Esophagus squamous epithelium (tissue), 5 donors: ENCODE measurements at places on chromosomes 5 and 9. TPM values are rescaled to one million over a fixed set of nuclear protein-coding genes. Genes with fewer than 3 reads are reported as not detected.

DNA sequence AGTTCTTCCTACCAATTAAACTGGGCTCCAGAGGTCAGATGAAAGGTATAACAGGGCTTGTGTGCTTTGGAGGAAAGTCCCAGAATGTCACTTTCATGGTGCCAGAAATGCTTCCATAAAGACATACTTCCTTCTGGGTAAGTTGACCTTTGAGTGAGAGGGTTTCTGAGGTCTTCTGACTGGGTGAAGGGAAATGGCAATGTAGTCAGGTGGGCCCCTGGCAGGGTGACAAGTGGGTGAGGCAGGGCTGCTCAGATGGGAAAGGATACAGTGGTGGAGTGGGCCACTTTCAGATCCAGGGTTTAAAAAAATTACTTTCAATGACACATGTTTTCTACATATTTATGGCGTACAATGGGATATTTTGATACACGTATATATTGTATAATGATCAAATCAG lies 136.5 kb upstream of the PITX1 start:
- no peak for DNase-seq

DNA sequence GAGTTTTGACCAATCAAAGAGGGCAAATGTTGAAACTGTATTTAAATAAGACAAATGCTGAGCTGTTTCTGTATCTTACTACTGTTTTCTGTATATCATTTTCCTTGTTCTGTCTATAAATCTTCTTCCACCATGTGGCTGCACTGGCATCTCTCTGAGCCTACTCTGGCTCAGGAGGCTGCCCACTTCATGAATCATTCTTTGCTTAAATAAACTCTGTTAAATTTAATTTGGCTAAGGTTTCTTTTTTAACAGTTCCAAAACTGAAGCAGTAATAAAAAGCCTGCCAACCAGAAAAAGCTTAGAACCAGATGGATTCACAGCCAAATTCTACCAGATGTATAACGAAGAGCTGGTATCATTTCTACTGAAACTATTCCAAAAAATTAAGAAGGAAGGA lies 40.2 kb upstream of the TAS2R1 start:
- DNase-seq, result no peak

DNA sequence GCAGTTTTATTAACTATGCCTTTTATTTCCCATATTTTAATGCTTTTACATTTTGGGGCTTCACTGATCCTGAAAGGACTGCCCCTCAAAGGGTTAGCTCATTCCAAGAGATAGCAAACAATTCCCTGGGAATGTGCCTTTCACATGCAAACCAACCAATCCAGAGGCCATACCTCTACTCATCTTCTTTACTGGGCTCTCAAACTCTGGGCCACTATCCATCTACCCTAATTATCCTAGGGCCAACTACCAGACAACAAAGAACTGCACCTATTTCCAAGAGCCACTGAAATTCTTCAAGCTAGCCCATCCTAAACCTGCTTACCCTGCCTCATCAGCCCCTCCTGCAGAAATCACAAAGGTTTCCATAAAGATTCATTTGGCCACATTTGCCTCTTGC lies 364.7 kb downstream of the CDH12 start:
- DNase-seq, result no peak

DNA sequence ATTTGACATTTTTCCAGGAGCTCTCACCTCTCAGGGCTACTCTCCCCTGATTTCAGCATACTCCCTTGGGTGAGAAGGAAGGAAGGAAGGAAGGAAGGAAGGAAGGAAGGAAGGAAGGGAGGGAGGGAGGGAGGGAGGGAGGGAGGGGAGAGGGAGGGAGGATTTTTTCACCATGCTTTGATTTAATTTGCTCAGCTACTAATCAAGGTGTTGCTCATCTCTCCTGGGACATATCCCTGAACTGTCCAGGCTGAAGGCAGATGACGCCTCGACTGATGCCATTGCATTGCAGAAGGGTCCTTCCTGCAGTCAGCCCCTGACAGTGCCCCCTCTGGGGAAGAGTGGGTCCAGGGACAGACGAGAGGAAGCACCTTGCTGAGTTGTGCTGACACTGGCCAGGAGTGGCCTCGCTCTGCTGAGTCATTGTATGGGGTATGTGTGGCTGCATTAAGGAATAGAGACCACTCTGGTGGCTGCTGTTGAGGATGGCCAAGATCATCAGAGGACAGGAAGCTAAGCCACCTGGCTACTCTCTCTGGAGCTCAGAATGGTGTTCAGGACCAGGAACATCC lies 43.6 kb upstream of the CRB2 start:
- no peak for DNase-seq

PLPPR1 gene
- total RNA-seq, result not detected

PNPLA7 gene
- 0.61 TPM for total RNA-seq

GPR151 gene
- not detected for total RNA-seq
